Psoas muscle (tissue), 8 donors: ENCODE measurements at places on chromosomes 1 and 21. TPM values are rescaled to one million over a fixed set of nuclear protein-coding genes. Genes with fewer than 3 reads are reported as not detected.

YY1AP1 gene
- 102 TPM for total RNA-seq

GRCh38 chr1:232901255-232901654 is 49.2 kb upstream of the NTPCR start:
- H3K27ac ChIP-seq: peak overlapping the region; percentile 76
- DNase-seq: no peak
- no peaks in the 10 kb centered on the region for H3K36me3 ChIP-seq
- H3K4me1 ChIP-seq: peaks cover 32% of the 10 kb centered on the region
- peak overlapping the region; percentile 1 for H3K4me3 ChIP-seq

- H3K27me3 ChIP-seq: no peaks in the 10 kb centered on the region
- peaks cover 63% of the 10 kb centered on the region for H3K4me1 ChIP-seq
- H3K36me3 ChIP-seq: no peaks in the 10 kb centered on the region
- peak; percentile 69 for DNase-seq
Observed at GRCh38 chr1:118960026-118960561, 28.0 kb downstream of the TBX15 start.

DNA sequence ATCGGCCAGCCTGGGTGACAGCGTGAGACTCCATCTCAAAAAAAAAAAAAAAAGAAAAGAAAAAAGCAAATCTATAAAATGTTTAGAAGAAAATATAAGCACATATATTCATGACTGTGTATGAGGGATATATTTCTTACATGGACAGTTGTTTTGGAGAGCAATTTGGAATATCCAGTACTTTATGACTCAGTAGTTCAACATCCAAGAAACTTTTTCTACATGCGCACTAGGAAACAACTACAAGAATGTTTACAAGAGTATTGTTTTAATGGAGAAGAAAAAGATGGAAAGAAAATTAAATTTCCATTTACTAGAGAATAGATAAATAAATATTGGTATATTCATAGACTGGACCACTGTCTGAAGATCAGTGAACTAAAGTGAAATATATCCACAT is 77.5 kb downstream of the MAST2 start:
- peaks cover 28% of the 10 kb centered on the region for H3K4me1 ChIP-seq
- DNase-seq: no peak
- no peaks in the 10 kb centered on the region for H3K27me3 ChIP-seq
- H3K36me3 ChIP-seq: no peaks in the 10 kb centered on the region
- peak overlapping the region; percentile 18 for H3K27ac ChIP-seq
- no peak overlapping the region for H3K4me3 ChIP-seq

GRCh38 chr21:45538381-45539045 is 3.7 kb downstream of the SLC19A1 start:
- H3K27me3 ChIP-seq: no peaks in the 10 kb centered on the region
- no peaks in the 10 kb centered on the region for H3K36me3 ChIP-seq
- DNase-seq: peak; percentile 53

GRCh38 chr1:177209357-177209756 is 38.6 kb downstream of the BRINP2 start:
- H3K27ac ChIP-seq: peak overlapping the region; percentile 17
- H3K4me1 ChIP-seq: peaks cover 7% of the 10 kb centered on the region
- peak; percentile 75 for DNase-seq
- H3K4me3 ChIP-seq: no peak overlapping the region
- H3K36me3 ChIP-seq: no peaks in the 10 kb centered on the region

RGS16 gene
- 1.8 TPM for total RNA-seq

DNA sequence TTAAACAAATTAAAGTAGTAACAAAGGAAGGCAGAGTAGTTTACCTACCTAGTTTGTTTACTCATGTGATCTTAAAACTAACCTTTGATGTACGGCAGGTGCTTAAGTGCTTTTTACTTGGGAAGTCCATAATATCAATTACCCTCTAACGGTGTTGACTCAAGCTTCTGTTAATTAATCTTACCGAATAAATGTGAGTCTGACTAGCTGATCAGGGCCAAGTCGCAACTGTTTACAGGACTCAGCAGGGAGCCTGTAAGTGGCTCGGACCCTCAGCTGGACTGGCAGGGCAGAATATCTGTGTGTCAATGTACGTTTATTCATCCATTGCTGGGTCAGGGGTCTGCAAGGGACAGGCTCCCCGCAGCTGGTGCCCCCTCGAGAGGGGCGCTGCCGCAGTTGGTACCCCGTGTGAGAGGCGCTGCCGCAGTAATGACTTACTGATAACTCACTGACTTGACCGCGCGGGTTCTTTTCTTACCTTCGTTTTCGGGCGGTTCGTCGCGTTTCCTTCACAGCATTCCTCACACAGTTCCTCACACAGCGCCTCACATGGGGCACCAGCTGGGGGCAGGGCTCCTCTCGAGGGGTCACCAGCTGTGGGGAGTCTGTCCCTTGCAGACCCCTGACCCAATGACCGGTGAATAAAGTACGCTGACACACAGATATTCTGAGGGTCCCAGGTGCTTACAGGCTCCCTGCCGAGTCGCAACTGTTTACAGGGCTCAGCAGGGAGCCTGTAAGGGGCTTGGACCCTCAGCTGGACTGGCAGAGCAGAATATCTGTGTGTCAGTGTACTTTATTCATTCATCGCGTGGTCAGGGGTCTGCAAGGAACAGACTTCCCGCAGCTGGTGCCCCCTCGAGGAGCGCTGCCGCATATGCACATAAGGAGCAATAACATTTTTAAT is 3.0 kb downstream of the FMO1 start:
- no peaks in the 10 kb centered on the region for H3K36me3 ChIP-seq
- H3K27me3 ChIP-seq: no peaks in the 10 kb centered on the region
- no peak for DNase-seq
- H3K4me3 ChIP-seq: peak overlapping the region; percentile 64
- no peaks in the 10 kb centered on the region for H3K4me1 ChIP-seq

DNA sequence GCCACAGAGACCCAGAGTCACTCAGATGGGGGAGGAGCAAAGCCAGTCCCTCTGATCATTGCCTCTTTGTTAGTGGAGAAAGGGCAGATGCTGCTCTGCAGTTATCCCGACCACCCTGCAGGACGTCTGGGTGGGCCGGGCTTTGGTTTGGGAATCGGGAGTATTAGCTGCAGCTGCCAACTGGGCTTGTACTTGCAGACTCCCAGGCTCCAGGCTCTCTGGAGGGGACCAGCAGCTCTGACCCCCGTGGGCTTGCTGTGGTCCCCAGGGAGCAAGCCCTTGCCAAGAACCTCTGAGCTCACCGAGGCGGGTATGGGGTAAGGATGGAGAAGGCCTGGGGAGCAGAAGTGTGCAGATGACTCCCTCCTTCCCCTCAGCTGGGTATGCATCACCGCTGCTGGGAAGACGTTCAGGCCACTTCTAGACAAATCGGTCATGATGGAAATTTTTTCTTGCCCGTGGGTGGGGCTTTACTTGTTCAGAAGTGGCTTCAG is 21.6 kb downstream of the MAPKAPK2 start:
- peaks cover 93% of the 10 kb centered on the region for H3K4me1 ChIP-seq
- peak overlapping the region; percentile 73 for H3K27ac ChIP-seq
- peak overlapping the region; percentile 17 for H3K4me3 ChIP-seq
- peak; percentile 69 for DNase-seq
- H3K27me3 ChIP-seq: no peaks in the 10 kb centered on the region

GRCh38 chr21:37357691-37358090 is 8.9 kb upstream of the DYRK1A start:
- H3K36me3 ChIP-seq: no peaks in the 10 kb centered on the region
- H3K27ac ChIP-seq: no peak overlapping the region

S100A1 gene
- total RNA-seq: 1,048 TPM

GRCh38 chr1:226344441-226345259 is 35.7 kb upstream of the LIN9 start:
- H3K27me3 ChIP-seq: no peaks in the 10 kb centered on the region
- no peaks in the 10 kb centered on the region for H3K36me3 ChIP-seq
- H3K27ac ChIP-seq: no peak overlapping the region
- H3K4me3 ChIP-seq: no peak overlapping the region

NHLH2 gene
- total RNA-seq: not detected

- H3K27ac ChIP-seq: no peak overlapping the region
- H3K4me1 ChIP-seq: no peaks in the 10 kb centered on the region
- H3K4me3 ChIP-seq: no peak overlapping the region
- no peaks in the 10 kb centered on the region for H3K36me3 ChIP-seq
- DNase-seq: no peak
Observed at GRCh38 chr1:50929376-50929958, 30.6 kb downstream of the FAF1 start.
